ENCODE measurements at places on chromosomes 12 and 14.

GRCh38 chr14:50608302-50608851 lies 48.4 kb downstream of the ATL1 start:
- DNase-seq, result no peak

- DNase-seq, result no peak
These were observed 211.3 kb downstream of the ESR2 start for GRCh38 chr14:64082837-64083236.

GRCh38 chr12:56212361-56212760 lies 9.4 kb downstream of the RNF41 start:
- no peak for DNase-seq

GRCh38 chr12:110379631-110380030 lies 23.9 kb downstream of the ANAPC7 start:
- no peak for DNase-seq

DNA sequence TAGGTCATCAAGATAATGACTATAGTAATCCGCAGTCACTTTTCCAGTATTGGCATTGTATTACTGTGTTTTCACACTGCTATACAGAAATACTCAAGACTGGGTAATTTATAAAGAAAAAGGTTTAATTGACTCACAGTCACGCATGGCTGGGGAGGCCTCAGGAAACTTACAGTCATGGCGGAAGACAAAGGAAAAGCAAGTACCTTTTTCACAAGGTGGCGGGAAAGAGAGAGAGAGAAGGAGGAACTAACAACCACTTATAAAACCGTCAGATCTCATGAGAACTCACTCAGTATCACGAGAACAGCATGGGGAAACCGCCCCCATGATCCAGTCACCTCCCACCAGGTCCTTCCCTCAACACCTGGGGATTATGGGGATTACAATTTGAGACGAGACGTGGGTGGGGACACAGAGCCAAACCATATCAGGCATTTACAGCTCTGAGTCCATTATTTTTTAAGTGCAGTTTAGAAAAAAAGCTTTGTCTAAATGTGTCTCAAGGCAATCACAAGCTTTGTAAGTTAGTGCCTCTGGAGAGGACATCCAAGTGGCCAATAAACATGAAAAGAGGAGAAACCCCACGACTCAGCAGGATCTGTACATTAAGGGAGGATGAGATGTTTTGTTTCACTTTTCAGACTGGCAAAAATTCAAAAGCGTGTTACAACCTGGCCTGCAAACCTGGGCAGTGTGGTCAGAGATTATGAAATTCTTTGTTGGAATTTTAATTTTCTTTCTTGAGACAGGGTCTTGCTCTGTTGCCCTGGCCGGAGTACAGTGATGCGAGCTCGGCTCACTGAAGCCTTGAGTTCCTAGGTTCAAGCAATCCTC lies 82.0 kb downstream of the DNAH10 start:
- no peak for DNase-seq

- no peak for DNase-seq
These were observed 64.1 kb downstream of the APPL2 start for GRCh38 chr12:105171691-105172436.

- DNase-seq, result no peak
These were observed 268 bp downstream of the NDUFB1 start for GRCh38 chr14:92121207-92121669.

DNA sequence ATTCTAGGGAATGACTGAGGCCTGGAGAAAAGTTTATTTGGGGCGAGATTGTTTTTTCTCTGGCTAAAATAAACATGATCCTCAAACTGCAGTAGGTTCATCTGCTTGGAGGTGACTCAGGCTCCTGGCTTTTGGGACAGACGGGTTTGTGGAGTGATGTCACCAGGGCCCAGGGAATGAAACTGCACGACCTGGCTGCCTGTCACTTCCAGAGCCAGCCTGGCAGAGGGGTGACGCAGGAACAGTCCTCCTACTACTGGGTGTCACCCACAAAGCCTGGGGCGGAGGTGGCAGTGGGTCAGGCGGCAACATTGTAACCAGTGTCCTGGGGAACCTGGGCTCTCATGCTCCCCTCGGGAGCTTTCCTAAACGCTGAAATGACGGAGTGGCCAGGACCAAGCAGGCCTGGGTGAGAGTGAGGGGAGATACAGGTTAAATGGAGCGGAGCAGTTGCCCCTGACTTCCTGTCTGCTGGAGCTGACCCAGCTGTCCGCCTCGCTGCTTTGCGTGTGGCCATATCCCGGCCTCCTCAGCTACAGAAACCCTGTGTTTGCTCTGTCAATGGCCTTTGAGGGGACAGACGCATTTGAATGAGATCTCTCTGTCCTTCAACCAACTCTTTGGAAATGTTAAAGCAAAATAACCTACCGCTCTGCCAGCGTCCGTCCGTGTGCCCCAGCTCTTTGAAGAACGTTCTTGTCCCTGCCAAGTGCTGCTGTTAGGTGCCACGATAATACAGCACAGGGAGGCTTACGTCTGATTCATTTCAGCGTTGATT lies 6.5 kb downstream of the HIP1R start:
- DNase-seq, result no peak

GRCh38 chr14:69705706-69706105 lies 61.2 kb upstream of the SRSF5 start:
- no peak for DNase-seq

- no peak for DNase-seq
These were observed 16.9 kb downstream of the TAOK3 start for GRCh38 chr12:118355843-118356242.

GRCh38 chr12:84619053-84619571 lies 293.5 kb downstream of the SLC6A15 start:
- DNase-seq, result no peak

DNA sequence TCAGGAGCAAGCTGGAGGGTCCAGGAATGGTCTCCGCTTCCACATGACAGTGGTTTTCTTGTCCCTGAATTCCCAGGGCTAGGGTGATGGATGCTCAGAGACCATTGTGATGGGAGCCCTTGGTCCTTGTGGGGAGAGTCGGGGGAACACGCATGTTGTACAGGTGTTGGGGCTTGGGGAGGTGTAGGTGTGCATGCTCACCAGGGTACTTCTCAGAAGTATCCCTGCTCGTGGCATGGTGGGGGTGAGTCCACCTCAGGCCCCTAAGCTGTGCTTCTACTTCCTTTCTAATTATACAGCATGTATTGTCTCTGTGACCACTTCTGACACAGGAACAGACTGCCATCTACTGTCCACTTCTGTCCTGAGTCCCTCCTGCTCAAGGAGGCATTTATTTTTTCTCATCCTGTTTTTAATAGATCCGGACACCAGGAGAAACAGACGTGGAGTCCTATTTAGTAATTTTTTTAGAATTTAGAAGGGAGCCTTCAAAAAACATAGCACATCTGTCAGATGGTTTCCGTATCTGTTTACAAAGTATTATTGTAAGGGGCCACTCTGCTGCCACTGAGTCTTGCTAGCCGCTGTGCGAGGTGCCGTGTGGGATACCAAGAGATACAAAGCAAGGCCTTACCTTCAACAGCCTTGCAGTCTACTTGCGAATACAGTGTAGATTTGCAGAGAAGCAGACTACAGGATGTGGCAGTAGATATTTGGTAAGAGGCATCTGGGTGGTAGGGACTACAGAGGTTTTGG lies 10.5 kb downstream of the NTF3 start:
- no peak for DNase-seq

- DNase-seq, result no peak
These were observed 110.5 kb downstream of the TTLL5 start for GRCh38 chr14:75771595-75771994.

DNA sequence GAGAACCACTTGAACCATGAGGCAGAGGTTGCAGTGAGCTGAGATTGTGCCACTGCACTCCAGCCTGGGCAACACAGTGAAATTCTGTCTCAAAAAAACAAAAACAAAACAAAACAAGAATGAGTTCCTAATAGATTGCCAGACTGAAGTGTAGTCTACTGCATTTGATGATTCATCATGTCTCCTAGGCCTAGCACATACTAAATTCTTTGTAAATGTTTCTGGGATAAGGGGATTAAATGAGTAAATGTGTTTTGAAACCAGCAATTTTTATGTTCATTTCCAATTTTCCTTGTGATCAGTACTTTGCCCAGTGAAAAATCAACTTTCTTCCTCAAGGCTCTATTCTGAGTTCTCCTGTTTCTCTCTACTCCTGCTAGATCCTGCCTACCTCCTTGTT lies 2.9 kb upstream of the DYRK2 start:
- DNase-seq, result no peak

- DNase-seq, result no peak
These were observed 46.8 kb downstream of the PRKCH start for GRCh38 chr14:61368114-61368710.

DNA sequence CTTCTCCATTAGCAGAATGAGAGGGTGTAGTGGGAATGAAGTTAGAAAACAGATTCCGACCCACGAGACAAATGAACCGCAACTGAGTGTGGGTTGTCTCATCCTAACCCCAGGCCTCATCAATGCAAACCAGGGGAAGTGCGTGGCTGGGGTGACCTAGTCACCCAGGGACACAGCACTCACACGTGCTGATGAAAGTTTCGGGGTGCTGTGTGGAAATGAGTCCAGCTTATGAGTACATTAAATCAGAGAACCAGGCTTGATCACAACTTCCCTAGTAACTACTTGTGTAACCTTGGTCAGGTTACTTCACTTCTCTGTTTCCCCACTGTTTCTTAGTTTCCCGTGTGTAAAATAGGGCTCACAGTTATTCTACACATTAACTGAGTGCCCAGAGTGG lies 95.4 kb upstream of the CDKN3 start:
- DNase-seq, result no peak

GRCh38 chr14:61632401-61632800 lies 62.9 kb upstream of the HIF1A start:
- no peak for DNase-seq

DNA sequence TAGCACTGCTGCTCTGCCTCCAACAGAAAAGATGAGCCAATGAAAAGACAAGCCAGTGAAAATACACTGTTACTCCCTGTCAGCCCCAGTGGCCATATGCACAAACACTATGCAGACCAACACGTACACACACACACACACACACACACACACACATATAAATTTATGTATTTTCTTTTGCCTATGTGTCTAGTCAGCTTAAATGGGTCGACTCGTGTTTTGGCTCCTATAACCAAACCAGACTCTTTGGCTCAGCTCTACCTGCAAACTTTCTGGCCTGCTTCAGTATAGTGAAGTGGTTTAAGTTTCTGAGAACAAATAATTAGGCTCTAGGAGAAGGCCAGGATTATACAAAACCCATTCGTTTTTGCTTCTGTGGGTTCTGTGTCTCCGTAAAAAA lies 30.3 kb upstream of the PMCH start:
- no peak for DNase-seq

- no peak for DNase-seq
These were observed 7.9 kb downstream of the OTOGL start for GRCh38 chr12:80107221-80107620.

DNA sequence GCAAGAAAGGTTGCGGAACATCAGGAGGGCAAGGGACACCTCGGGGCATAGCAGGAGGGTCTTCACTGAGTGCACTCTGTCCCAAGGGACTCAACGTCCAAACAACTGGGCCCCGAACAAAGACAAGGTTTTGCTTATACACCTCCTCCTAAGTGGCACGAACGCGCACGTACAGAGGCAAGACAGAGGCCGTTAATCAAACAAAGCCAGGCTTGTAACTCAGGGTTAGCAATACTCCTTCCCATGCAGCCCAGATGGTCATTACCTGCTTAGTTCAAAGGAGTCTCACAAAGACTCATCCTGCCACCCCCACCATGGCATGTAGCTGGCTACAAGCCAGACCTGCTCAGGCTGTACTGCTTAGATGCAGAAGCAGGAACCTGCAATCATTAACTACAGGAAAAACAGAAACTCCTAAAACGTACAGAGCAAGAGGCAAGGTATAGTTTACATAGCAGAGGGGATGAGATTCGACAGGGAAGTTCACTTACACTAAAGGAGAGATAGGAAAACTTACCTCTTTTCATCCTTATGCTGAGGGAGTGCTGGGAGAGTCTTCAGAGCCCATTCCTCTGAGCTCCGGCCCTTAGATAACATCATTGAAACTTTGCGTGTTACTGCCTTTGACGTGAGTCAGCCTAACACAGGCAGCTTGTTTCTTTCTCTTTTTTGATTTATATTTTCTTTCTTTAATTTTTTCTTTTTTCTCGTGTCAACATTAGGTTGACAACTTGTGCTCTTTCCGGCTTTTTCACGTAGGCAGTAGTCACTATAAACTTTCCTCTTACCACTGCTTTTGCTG lies 1319.1 kb downstream of the TMEM121 start:
- DNase-seq, result no peak

- no peak for DNase-seq
These were observed 33.0 kb downstream of the SCFD1 start for GRCh38 chr14:30655124-30655523.

- DNase-seq, result no peak
These were observed 18.4 kb upstream of the SRGAP1 start for GRCh38 chr12:63826006-63826585.

DNA sequence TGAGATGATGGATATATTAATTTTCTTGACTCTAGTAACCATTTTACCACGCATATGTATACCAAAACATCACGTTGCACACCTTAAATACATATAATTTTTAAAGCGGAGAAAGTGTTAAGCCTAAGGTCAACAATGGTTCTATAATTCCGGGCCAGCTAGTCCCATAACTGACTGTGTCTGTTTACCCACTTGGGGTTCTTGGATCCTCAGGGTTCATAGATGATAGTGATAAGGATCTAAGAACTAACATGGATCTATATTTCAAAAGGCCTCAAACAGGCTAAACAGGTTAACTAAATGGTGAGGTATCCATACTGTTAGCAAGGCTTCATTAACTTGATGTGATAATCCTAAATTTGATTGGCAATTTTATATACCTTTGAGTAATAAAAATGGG lies 9.8 kb downstream of the SLC38A1 start:
- DNase-seq, result no peak

- DNase-seq, result no peak
These were observed 40.1 kb upstream of the MTERF2 start for GRCh38 chr12:107026806-107027635.

DNA sequence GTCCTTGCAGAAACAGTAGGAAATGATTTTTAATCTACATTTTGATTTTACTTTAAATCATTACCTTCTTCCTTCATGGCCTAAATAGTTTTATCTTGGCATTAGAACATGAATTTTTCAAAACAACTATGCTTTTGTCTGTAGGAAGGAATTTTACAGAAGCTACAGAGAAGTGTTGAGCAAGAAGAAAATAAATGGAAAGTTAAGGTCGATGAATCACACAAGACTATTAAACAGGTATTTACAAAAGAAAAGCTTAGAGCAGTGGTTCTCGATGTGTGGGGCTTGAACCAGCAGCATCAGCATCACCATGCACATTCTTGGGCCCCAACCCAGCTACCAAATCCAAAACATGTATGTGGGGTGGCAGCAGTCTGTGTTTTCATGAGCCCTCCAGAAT lies 91.6 kb downstream of the KTN1 start:
- no peak for DNase-seq

All from progenitor cell of endocrine pancreas (in vitro differentiated cells).